ENCODE measurements at places on chromosomes 5 and 9.

DNA sequence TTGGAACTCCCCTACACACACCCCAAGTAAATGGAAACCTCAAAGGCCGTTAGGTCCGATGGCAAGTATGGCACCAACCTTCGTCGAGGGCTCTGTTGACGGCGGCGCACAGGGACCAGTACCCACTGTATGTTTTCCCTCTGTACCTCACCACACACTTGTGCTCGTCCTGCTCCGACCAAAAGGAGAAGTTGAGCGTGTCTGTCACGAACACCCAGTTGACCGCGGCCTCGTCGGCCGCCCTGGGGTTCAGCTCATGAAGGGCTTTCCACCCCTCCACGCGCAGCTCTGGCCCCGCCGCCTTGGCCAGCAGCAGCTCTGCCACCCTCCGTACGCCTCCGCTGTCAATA lies 24.0 kb downstream of the HNRNPK start:
- no peak for DNase-seq

- no peak for DNase-seq
Measured at GRCh38 chr5:76691467-76692273, 24.3 kb upstream of the F2R start.

DNA sequence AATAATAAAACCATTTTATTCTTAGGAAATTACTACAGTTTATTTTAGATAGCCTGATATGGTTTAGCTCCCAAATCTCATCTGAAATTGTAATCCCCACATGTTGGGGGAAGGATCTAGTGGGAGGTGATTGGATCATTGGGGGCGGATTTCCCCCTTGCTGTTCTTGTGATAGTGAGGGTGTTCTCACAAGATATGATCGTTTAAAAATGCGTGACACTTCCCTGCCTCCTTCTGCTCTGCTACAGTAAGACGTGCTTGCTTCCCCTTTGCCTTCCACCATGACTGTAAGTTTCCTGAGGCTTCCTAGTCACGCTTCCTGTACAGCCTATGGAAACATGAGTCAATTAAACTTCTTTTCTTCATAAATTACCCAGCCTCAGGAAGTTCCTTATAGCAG lies 122.4 kb upstream of the FGF10 start:
- no peak for DNase-seq

- no peak for DNase-seq
Measured at GRCh38 chr5:125865166-125865815, 557.9 kb upstream of the GRAMD2B start.

- DNase-seq, result no peak
Measured at GRCh38 chr9:133951265-133951664, 40.9 kb downstream of the VAV2 start.

DNA sequence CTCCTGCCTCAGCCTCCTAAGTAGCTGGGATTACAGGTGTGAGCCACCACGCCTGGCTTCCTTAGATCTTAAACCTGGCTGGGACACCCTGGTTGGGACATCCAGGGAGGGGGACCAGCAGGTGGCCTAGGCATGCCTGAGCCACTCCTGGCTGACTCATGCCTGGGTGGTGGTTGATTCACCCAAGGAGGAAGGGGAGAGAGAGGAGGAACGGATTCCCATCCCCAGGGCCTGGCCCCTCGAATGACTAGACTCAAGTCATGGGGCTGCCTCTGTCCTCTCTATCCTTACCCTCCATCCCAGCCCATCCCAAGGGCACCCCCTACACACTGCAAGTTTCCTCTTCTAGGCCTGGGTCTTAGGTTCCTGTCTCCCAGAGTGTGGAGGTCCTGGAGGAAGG lies 12.7 kb downstream of the EEIG1 start:
- DNase-seq, result no peak

DNA sequence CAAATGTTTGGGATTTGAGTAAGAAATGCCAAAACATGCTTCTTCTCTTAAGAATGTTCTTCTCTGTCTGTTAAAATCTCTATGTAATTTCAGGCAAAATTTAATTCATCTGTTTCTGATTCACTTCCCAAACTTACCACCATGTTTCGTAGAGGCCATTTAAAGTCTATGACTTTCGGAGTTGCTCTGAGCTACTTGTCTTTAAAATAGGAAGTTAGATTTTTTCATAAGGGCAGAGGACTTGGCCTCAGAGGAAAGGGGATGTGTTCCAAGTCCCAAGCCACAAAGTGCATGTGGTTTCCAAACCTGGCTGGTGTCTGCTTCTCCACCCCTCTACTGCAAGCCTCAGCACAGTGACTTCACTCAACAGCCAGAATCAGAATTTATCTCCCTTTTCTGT lies 111.3 kb upstream of the ADRA1B start:
- no peak for DNase-seq

- DNase-seq, result no peak
Measured at GRCh38 chr9:90259311-90260246, 383.0 kb downstream of the DIRAS2 start.

- DNase-seq, result no peak
Measured at GRCh38 chr9:88059469-88059868, 78.8 kb downstream of the SPATA31C2 start.

GRCh38 chr5:154165886-154166285 lies 24.6 kb upstream of the GALNT10 start:
- DNase-seq, result no peak

DNA sequence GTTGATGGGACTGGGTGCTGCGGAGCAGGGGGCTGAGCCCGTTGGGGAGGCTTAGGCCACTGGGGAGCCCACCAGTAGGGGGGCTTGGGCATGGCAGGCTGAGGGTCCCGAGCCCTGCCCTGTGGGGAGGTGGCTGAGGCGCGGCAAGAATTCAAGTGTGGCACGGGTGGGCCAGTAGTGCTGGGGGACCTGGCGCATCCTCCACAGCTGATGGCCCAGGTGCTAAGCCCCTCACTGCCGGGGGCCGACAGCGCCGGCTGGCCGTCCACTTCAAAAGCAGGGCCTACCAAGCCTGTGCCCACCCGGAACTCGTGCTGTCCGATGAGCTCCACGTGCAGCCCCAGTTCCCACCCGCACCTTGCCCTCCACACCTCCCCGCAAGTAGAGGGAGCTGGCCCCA lies 917.5 kb downstream of the TAF11L14 start:
- DNase-seq, result no peak

DNA sequence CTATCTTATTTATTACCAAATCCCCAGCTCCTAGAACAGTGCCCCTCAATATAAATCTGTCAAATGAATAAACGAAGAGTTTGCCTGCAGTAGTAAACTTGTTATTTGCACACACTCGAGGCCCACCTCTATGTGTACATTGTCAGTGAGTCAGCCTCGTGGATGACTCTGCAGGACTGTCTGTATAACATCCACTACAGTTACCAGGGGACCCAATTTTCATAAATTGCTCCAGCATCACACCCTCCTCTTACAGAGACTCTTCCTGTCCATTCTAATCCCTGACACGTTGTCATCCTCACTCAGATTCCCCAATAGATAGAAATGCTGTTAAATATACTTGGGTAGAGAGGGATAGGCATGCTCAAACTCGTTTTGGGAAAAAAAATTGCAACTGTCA lies 478.5 kb downstream of the RAB3C start:
- DNase-seq, result no peak

DNA sequence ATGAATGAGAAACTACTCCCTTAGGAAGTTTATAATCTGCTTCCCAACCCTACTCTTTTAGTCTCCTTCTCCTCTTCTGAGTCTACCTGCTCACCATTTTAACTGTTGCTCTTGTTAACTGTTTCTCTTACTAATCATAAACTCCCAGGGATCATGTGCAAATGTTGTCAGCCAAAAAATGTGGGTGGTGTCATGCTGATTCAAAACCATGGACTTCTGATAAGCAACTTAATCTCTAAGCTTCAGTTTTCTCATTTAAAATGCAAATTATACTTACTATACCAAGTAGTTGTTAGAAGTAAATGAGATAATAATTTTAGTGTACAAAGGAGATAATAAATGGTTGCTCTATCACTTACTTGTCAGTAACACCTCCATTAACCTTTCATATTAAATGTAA lies 45.9 kb upstream of the TLX3 start:
- no peak for DNase-seq

GRCh38 chr5:1516615-1517601 lies 6.9 kb downstream of the LPCAT1 start:
- DNase-seq, result no peak

DNA sequence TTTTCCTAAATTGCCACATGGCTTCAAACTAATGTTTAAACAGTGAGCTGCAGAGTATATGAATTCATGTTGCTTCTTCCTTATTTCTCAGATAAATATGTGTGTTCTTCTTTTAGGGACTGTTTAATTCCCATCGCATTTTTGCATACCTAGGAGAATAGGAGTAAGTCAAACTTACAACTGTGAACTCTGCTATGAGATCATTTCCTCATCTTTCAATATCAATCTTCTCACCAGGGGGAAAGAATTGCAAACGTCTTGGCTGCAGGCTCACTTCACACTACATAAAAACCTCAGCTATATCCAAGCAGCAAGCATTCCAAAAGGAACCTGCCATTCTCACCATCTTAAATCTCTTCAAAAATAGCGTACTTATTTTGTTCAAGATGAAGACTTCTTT lies 271.0 kb downstream of the DNAH5 start:
- DNase-seq, result no peak

DNA sequence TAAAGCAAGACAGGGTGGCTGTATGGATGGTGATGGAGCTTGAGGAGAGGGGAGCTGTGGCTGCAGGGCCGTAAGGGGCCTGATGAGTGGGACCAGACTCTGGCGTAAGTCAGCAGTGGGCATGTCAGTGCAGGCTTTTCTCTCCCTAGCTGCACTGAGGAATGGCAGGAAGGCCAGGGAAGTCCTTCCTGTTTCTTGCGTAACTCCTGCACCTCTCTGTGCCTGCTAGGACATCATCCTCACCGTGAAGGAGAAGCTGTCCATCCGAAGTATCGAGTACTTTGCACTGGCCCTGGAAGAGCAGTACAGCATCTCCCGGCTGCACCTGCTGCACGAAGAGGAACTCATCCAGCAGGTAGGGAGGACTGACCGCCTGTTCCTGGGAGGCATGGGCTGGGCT lies 24.1 kb upstream of the TRMT10B start:
- no peak for DNase-seq

- DNase-seq, result no peak
Measured at GRCh38 chr5:5141339-5141599, 1.1 kb downstream of the ADAMTS16 start.

DNA sequence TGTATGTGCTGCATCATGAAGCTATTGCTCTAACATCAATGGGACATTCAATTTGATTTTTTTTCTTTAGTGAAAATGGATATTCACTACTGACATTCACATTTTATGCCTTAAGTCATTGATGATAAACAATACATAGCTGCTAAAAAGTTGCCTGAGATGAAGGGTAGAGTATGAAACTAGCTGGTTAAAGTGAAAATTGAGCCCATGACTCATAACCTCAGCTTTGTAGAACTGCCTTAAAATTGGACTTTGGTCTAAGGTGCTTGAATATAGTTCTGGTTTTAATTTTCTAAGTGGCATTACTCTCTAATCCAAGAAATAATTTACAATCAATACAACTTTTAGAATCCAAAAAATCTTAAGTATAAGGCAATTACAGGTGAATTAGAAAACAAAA lies 740.4 kb upstream of the RIOK2 start:
- no peak for DNase-seq

DNA sequence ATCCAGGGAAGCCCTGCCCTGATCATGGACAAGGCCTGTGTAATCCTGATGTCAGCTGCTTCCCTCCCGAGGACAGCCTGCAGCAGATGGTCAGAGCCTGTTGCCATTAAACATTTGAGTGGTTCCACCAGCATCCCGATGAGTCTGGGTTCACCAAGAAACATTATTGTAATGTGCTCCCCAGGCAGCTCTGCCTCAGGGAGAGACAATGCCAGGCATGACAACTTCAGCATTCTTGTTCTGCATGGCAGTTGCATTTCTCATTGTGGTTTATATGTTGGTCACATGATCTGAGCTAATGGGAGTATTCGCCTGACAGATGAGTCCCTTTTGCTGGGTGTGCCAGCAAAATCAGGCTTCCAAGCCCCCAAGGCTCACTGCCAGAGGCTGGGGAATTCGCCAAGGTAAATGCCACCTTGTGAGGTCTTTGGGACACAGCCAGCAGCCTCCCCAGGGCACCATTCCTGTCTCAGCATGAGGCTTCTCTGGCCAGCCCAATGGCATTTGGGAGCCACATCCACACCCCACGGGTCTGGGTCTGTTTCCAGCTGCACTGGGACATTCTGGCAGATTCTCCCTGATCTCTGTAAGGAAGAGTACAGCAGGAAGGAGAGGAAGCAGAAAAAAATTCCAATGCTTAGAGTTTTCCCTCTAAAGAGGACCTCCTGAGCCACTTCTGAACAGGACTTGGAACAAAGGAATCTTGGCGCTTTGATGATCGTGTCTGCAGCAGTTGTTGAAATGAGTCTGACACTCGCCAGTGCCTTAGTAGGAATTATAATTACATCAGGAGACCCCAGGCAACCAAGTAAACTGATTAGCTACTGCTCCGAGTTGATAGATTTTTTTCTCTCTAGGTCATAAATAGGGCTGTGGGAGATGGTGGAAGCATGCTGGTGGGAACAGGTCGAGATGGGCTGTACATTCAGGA lies 18.7 kb downstream of the KCNIP1 start:
- DNase-seq, result no peak

DNA sequence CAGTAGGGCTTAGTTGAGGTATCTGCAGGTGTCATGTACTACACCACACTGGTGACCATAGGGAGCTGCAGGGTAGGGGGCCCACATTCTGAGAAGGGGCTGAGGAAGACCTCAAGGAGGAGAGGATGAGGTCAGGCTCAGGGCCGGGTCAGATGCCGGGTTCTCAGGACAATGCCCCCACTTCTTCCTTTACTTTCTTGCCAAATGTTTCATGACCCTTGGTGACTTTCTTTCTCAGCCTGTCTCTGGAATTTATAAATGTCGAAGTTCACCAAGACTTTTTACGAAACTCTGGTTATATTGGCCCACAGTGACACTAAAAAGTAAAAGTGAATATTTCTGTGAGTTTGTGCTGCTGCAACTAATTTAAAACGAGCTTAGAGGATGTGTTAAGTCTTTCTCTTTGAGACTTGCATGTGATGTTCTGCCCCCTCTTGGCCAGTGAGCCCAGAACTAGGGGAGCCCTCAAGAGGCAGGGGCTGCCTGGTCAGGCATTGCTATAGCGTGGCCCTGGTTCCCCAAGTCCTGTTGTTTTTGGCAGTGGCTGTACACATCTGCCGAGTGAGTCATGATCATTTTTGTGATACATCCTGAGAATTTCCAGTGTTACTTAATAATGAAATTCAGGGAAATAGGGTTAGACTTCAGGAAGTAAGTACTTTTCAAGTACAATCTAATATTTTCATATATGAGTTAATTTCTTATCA lies 11.2 kb downstream of the ACO1 start:
- no peak for DNase-seq

GRCh38 chr9:135857371-135857786 lies 50.0 kb downstream of the CAMSAP1 start:
- no peak for DNase-seq

GRCh38 chr5:88488130-88488529 lies 219.5 kb upstream of the TMEM161B start:
- no peak for DNase-seq

DNA sequence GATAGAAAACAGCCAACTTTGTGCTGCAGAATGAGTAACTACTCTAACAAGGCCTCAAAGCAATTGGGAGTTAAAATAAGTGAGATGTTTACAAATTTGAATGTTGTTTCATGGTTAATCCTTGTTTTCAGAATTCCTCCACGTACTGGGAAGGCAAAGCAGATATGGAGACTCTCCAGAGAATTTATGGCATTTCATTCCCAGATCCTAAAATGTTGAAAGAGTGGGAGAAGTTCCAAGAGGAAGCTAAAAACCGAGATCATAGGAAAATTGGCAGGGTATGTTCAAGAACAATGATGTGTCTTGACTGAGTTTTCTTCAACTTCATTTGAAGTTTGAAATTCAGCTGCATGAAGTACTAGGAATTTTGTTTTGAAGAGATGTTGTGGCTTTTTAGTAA lies 16.4 kb downstream of the TARS1 start:
- DNase-seq, result no peak
